HepG2 (cell line): ENCODE measurements at places on chromosomes 16 and 17.

DNA sequence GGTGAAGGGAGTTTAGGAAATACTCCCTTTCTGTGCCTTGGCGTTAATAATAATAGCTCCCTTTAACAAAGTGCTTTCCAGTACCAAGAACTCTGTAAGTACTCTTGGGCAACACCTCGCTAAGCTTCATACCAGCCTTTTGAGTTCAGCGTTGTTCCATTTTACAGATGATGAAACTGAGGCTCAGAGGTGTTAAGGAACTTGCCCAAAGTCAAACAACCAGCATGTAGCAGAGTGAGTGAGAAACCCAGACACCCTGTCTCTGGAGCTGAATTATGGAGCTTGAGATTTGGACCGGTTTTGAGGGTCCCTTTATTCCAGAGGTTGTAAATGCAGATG is 607 bp downstream of the KATNIP start:
- DNase-seq: no peak

GRCh38 chr17:78805301-78805700 is 23.2 kb upstream of the CYTH1 start:
- DNase-seq: no peak

DNA sequence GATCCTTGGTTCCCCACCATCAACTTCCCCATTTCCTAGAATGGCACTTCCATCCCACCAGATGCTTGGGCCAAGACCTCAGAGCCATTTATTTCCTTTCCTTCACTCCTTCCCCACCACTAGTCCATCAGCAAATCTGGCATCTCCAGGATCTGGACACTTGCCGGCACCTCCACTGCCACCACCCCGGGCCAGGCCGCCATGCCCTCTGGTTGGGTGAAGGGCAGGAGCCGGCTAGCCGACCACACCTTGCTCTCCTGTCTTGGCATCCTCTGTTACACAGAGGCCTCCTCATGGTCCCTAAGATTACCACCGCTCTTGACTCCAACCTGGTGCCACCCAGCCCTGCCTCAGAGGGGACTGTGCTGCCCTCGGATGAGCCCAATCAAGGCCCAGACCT is 104.5 kb downstream of the RMI2 start:
- no peak for DNase-seq

GRCh38 chr16:17598968-17599367 is 128.2 kb upstream of the XYLT1 start:
- no peak for DNase-seq

GRCh38 chr17:3927628-3928340 is 11.5 kb upstream of the P2RX1 start:
- no peak for DNase-seq

DNA sequence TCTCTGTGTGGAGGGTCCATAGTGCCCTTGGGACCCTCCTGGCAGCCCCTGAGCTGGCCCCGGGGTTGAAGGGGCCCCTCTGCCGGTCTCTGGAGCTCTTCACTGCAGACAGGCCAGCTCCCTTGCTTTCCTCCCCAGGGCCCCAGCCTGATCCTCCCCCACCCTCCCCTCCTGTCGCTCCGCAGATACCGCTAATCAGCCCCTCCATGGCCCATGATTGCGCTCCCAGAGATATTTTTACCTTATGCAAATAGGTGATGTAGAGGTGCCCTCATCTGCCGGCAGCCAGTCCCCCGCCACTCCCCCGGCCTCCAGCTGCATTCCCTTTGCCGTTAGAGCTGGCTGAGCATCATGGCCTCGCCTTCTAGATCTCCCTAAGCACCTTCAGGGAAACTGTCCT is 9.2 kb downstream of the MMP15 start:
- DNase-seq: no peak

DNA sequence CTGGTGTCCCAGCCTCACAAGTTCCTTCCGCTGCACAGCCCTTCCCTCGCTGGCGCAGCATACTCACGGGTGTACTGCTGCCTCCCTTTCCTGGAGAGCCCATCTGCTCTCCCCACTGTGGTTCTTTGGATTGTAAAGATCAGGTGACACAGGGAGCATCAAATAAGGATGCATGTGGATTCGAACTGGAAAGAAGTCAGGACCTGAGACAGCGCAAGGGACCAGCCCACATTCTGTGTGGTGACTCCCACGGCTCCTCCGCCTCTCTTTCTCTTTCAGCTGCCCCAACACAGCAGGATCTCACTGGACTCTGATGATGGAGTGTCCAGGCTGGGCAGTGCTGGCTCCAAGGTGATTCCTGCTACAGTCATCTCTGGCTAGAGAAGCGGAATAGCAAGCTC is 8.1 kb downstream of the LDAF1 start:
- no peak for DNase-seq

DNA sequence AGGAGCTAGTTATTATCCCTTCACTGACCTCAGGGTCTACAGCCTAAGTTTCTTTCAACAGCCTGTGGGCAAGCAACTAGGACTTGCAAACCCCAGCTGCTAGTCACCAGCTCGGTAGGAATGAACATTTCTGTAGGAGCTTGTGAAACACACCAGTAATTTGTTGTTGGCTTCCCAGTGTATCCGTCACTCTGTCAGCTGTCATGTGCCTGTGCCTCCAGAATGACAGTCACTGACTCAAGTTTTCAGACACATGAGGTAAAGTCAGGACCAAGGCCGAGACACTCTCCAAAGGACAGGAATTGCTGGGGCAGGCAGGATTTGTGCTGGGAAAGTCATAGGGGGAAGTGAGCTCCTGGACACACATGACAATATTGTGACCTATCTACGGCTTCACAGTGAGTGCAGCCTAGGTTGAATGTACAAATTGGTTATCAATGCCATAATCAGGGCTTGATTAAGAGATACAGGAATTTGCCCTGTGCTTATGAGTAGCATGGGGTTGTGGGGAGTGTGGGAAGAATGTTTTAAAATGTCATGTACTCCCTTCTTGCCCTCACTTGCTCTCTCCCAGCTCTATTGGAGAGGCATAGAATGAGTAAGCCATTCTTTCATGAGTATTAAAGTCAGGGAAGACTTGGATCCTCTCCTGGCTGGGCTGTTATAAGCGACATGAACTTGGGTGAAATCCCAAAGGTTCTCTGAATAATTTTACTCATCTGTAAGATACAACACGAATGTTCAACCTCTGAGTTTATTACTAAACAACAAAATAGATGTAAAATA is 391.4 kb downstream of the UTP18 start:
- no peak for DNase-seq

- DNase-seq: no peak
Measured at GRCh38 chr16:62720651-62721050, 684.4 kb upstream of the CDH8 start.

DNA sequence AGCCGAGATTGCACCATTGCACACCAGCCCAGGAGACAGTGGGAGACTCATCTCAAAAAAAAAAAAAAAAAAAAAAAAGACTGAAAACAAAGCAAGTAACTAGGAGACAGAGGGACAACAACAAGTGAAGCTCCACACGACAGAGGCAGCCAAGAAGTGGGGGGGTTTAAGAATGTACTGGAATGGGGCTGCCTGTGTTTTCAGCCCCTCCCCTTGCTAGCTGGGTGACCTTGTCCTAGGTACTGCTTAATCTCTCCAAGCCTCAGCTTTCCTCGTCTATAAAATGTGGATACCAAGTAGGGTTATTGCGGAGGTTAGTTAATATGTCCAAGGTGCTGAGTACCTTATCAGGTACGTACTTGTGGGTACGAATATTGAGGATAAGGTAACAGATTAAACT is 163.8 kb upstream of the CACNG5 start:
- DNase-seq: no peak

DNA sequence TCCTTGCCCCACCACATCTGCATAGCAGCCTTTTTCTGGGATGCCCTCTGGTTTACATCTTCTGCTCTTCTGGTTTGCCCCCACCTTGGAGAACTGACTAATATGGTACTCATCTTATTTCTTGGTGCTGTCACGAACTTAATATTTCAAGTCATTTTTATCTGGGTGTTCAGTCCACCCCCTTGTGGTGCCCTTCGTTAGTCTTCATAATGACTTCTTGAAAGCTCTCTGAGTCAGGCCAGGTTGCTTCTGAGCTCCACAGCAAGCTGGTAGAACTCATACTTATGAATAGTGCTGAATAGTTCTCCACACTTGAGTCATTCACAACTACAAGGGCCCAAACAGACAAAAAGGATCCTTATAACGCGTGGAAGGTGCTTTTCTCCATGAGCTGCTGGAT is 35.8 kb upstream of the TEKT3 start:
- no peak for DNase-seq

- DNase-seq: no peak
Measured at GRCh38 chr17:13096291-13096690, 78.5 kb upstream of the ELAC2 start.

GRCh38 chr17:30031214-30031869 is 85.3 kb upstream of the NSRP1 start:
- no peak for DNase-seq

DNA sequence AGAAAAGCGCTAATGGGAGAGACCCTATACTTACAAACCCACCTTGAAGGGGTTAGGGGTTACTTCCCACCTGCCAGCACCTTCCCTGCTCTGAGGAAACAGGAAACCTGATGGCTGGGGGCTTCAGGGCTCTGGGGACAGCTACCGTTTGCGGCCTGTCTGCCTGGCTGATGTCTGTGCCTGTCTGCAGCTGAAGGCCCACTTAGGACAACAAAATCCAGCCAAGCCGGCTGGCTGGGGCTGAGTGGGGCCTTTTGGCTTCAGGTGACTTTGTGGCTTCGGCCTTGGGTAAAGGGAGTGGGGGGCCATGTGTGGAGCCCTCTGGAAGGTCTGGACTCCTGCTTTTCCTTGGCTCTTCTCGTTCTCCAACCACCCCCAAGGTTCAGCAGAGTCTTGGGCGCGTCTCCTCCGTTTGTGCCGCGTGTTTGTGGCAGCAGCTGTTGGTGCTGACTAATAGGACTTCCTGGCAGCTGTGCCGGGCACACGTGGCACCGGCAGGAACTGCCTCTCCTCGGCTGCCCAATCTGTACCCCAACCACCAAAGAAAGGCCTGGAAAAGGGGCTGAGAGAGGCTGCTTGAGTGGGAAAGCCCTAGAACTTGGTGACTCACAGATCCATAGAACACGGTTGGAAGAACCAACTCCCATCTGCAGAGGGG is 186.7 kb downstream of the MSI2 start:
- DNase-seq: no peak
